ENCODE measurements at places on chromosomes 1 and 21. TPM values are rescaled to one million over a fixed set of nuclear protein-coding genes. Genes with fewer than 3 reads are reported as not detected.

SPRR2E gene
- not detected for total RNA-seq

CFHR4 gene
- not detected for total RNA-seq

OR10J1 gene
- not detected for total RNA-seq

SLC2A5 gene
- 32.3 TPM for total RNA-seq

ARHGAP29 gene
- total RNA-seq, result 0.24 TPM

ATP1A4 gene
- total RNA-seq, result 0.62 TPM

USP1 gene
- total RNA-seq, result 52.5 TPM

PRAMEF2 gene
- total RNA-seq, result not detected

DIO1 gene
- total RNA-seq, result not detected

CD34 gene
- not detected for total RNA-seq

Measured in GM12878 (cell line).